ENCODE measurements at places on chromosomes 12 and 14. TPM values are rescaled to one million over a fixed set of nuclear protein-coding genes. Genes with fewer than 3 reads are reported as not detected.

The PDZRN4 gene
- total RNA-seq = 10.6 TPM

DNA sequence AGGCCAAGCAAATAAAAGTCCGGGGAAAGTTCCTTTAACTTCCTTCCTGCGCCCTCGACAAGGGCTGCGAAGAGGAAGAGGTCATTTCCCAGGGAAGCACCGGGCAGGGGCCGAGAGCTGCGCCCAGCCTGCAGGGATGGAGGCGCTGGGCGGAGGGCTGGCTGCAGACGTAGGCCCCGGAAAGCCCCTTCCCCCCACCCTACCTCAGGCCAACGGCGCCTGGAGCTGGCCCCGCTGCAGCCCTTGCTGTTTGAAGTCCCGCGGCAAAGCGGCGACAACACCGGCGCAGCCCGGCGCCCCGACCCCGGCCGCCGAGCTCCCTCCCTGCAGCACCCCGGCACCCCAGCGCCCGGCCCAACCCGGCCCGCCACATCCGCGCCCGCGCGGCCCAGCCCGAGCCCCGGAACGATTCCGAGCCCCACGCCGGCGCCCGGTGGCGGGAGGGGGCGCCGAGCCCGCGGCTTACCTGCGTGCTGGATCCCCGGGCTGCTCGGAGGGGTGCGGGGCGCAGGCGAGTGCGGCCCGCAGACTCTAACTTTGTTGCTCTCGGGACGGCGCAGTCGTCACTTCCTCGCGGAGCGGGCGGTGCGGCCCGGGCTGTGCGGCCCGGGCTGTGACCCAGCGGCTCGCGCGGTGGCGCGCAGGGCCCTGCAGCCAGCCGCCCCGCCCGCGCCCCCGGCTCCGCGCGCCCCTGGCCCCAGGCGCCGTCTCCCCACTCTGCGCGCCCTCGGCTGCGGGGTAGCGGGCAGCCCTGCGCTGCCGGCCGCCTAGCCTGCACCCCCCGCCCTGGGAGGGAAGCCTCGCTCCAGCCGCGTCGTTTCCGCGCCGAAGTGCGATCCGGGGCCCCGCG lies 64.8 kb upstream of the PTGR2 start:
- DNase-seq = peak; percentile 45

The CCDC38 gene
- not detected for total RNA-seq

GRCh38 chr12:48198672-48198971 lies 4.5 kb downstream of the OR10AD1 start:
- DNase-seq = peak; percentile 34

- no peak for DNase-seq
These were observed 196.4 kb upstream of the G2E3 start for GRCh38 chr14:30362369-30363218.

- DNase-seq = no peak
These were observed 619.3 kb downstream of the SNAPC1 start for GRCh38 chr14:62381311-62382070.

DNA sequence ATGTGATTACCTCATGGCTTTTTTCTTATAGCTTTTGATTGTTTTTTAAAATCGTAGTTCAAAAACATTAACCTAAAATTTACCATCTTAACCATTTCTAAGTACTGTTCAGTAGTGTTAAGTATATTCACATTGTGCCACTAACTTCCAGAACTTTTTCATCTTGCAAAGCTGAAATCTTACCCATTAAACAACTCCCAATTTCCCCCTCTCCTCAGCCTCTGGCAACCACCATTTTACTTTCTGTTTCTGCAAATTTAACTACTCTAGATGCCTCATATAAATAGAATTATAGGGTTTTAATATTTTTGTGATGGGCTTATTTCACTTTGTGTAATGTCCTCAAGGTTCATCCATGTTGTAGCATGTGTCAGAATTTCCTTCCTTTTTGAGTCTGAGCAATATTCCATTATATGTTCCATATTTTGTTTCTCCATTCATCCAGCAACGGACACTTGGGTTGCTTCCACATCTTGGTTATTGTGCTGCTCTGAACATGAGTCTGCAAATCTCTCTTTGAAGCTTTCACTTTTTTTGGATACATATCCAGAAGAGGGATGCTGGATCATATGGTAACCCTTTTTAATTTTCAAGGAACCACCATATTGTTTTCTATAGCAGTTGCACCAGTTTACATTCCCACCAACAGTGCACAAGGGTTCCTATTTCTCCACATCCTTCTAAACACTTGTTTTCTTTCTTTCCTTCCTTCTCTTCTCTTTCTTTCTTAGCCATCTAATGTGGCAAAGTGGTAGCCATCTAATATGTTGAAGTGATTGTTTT lies 5.0 kb downstream of the HIF1A start:
- no peak for DNase-seq

GRCh38 chr12:12153596-12153995 lies 82.9 kb downstream of the BCL2L14 start:
- no peak for DNase-seq

- DNase-seq = peak; percentile 26
These were observed 123.0 kb downstream of the GLT1D1 start for GRCh38 chr12:128976120-128976738.

DNA sequence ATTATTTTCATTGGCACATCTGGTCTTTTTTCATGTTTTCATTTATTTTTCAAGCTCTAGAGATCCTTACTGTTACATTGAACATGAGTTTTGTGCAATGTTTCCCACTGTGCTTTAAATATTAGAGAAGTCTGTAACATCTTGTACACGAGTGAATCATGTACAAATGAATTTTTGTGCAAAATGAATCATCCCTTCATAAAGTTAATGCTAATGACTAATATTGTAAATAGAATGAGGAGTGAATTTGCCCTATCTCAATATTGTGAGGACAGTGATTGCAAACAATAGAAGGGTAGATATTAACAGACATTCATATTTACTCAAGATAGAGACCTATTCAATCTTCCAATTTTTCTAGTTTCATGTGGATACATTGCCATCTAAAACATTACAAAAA lies 463.3 kb upstream of the FOXG1 start:
- no peak for DNase-seq

DNA sequence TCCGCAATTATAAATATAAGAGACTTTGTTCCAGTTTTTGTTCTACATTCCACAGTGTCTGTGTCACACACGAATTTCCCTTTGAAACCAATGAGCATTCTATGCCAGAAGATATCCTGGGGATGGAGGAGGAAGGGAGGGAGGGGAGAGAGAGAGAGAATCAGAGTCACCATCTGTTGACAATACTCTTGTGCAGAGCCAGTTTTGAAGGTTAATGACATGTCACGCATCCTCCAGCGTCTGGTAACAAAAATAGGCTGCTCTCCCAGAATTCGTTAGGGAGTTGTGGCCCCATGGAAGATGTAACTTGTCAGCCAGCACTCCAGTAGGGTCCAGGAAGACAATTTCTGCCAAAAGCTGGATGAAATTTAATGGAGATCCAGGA lies 213.5 kb upstream of the KRR1 start:
- peak; percentile 29 for DNase-seq

DNA sequence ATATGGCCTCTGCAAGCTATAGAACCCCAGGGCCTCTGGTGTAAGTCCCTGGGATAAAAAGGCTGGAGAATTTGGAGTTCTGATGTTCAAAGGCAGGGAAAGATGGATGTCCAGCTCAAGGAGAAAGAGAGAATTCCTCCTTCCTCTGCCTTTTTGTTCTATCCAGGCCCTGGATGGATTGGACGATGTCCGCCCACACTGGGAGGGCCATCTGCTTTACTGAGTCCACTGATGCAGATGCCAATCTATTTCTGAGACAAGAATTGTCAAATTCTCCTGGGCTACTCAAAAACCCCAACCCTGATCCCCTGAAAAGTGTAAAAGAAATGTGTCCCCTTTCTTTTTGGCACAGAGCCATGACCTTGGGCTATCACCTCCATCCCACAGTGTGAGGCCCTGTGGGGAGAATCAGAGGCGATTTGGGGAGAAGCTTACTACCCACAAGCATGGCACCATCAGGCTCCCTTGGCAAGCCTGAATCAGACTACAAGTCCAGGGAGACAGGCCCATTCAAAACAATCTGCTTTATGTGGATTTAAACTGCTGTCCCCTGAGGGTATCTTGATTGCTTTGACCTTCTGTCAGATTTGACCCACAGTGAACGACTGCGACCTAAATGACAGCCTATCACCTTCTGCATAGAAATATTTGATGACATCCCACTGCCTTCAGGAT lies 334.0 kb downstream of the NUAK1 start:
- no peak for DNase-seq

DNA sequence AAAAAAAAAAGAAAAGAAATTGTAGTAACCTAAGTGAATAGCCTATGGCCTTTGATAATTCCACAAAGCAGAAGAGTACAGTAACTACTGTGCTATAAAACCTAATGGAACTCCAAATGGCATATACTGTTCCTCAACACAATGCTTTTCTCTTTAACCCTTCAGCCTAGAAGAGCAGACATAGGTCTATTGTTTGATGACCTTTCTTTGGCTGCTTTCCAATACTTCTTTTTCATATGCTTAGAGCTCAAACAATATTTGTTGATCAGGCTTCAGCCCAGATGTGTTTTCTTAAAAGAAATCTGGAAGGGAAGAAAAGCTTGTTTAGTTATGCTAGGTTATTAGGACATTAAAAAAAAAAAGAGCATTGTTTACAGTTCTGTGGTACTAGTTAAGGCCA lies 116.4 kb downstream of the NTN4 start:
- DNase-seq = no peak

- no peak for DNase-seq
These were observed 108.7 kb downstream of the BTG1 start for GRCh38 chr12:92036771-92037453.

The TAS2R9 gene
- not detected for total RNA-seq

DNA sequence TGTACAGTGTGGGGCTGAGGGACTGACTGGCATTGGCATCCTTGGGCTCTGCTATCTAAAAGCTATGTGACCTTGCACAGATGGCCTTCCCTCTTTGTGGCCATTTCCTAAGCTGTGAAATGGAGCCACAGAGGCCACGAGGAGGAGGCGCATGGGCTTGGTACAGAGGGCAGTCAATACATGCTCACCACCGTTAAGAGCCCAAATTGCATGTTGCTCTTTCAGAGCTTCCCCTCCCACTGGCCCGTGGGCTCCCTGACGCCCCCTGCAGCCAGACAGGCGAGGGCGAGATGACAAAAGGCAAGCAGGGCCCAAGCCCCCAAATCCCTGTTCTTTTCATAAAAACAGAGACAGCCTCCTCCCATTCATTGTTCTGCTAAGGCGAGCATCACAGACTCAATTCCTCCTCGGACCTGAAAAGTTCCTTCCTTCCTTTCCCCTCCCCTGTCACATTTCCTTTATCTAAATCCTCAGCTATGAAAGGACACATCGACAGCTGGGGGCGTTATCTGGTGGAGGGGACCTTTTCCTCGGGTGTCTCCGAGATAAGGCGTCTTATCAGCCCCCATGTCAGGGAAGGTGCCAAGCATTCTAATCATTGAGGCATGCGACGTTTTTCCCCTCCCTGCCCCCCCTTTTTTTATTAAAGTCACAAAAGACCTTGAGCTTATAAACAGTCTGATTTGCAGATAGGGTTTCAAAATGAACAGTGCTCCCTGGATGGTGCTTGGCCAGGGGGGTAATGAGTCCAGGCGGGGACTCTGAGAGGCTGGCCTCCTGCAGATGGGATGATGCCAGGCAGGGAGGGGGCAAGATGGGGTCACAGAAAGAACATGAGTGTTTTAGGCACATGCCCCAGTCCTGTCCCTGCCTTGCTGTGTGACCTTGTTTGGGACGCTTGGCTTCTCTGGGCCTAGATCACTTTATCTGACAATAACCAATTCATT lies 26.4 kb downstream of the FAM222A start:
- no peak for DNase-seq

The DAO gene
- not detected for total RNA-seq

DNA sequence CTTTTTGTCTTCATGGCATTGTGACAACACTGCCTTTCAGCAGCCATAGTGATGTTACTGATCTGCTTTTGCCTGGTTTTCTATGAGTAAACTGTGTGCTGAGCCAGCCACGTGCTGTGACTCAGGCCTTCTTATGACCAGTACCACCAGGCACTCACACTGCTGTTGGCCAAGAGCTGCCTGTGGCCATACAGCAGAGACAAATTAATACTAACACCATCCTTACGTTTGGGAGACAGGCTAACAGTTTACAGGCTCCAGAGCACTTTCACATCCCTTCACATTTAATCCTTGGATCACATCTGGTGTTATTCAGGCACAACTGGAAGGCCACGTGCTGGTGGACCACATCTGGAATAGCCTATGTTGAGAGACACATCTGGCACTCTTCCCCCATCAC lies 377.9 kb downstream of the CCDC91 start:
- DNase-seq = no peak

DNA sequence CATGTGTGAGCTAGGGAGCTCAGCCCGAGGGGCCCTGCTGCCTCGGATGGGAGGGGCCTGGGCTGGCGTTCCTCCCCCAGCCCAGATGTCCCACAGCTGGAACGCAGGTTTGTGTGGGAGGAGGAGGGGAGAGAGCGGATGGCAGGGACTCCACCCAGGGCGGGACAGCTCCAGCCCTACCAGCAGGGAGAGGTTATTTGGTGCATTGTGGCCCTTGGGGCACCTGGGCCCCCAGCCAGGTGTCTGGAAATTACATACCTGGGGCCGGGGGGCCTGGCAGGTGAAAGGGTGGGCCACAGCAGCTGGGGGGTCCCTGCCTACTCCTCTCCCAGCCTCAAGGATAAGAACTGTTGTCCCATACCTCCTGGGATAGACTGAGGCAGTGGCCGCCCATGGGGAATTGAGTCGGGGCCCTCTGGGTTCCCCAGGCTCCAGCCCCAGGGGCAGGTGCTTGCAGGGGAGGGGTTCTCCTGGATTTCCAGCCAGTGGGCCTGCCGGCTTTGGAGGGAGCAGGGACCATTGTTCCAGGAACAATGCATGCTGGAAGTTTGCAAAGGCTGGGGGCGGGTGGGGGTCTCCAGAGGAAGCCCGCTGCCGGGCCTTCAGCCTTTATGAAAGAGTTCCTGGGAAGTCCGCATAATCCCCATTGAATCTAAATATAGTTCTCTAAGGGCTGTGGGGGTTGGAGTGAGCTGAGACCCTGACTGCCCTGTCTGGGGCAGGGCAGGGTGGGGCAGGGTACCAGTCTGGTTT lies 1.2 kb downstream of the KIF26A start:
- DNase-seq = no peak

DNA sequence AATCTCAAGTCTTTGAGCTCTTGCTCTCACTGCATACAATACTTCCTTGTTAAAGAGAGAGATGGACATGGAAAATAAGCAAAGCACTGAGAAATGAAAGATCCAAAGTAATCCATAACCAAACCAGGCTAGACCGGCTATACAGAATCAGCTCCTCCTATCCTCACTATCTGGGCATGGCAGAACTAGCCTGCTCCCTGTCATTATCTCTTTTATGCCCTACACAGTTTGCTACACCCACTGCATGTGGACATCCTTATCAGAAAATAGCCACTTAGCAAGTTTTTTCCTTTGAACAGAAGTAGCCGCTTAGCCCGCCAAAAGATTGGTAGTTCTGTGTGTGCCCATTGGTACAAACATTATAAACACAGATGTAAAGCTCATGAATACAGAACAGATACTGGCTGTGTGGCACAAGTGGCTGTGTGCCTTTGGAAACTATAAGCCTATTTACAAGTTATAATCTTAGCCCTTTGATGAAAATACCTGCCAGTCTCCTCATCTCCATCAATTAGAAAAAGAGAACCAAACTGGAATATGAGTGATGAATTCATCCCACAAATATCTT lies 34.7 kb downstream of the SPTB start:
- no peak for DNase-seq

The HOXC9 gene
- not detected for total RNA-seq

The IL31 gene
- total RNA-seq = not detected

All from mucosa of gallbladder (tissue), 1 donor.